ENCODE measurements at places on chromosomes 16 and 17. TPM values are rescaled to one million over a fixed set of nuclear protein-coding genes. Genes with fewer than 3 reads are reported as not detected.

GRCh38 chr17:28469376-28469775, 4.1 kb upstream of the SLC13A2 start:
- no peaks in the 10 kb centered on the region for H3K4me1 ChIP-seq
- no peaks in the 10 kb centered on the region for H3K27me3 ChIP-seq
- no peak for DNase-seq
- no peak overlapping the region for H3K4me3 ChIP-seq
- no peak overlapping the region for H3K27ac ChIP-seq

DNA sequence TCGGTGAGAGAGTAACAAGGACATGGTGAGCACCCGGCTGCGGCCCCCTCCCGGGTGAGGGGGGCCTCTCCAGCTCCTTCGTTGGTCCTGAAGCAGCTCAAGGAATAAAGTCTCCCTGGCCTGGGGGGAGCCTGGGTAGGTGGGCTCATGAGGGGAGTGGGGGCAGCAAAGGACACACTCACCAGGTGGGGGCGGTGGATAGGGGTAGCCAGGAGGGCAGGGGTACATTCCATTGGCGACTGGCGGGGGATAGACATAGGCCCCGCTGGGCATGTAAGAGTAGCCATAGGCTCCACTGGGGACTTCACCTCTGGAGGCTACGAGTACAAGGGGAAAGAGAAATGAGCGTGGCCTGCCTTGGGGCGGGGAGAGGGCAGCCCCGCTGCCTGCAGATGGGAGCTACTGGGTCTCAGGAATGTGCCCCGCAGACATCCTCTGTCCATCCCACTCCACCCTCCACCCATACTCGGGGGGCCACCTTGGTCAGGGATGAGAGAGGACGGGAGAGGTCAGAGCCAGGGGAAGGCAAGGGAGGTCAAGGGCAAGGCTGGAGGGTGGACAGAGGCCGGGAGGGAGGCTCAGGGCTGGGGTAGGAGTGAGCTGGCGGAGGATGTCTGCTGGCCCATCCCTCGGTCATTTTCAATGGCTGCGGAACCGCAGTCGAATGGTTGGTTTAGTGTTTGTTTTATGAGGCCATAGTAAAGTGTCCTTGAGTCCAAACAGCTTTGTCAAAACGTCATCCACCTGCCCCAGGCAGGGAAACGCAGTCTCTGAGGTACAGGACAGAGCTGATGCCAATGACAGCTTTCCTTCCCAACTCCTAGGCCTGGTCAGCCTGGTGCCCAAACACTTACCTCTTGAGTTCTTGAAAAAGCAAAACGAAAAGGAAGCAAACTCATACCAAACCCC, 3.7 kb upstream of the UNC13D start:
- peaks cover 20% of the 10 kb centered on the region for H3K4me1 ChIP-seq
- H3K36me3 ChIP-seq = peaks cover 68% of the 10 kb centered on the region
- H3K27ac ChIP-seq = no peak overlapping the region
- H3K4me3 ChIP-seq = no peak overlapping the region

DNA sequence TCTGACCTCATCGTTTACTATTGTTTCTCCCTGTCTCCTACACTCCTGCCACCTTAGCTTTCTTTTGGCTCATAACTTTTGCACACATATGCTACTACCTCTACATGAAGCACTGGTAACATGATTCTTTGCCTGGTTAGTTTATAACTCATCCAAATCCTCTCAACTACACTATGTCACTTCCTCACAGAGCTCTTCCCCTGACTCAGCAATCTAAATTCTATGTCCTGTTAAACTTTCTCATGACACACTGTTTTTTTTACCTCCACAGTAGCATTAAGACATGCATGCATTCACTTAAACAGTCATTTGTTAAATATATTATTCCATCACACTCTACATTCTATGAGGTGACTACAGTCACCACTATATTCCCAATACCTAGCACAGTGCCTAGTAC, 19.7 kb downstream of the APPBP2 start:
- no peak for DNase-seq
- H3K36me3 ChIP-seq = no peaks in the 10 kb centered on the region
- H3K4me3 ChIP-seq = no peak overlapping the region
- no peaks in the 10 kb centered on the region for H3K4me1 ChIP-seq

- DNase-seq = no peak
- peaks cover 5% of the 10 kb centered on the region for H3K4me1 ChIP-seq
- no peak overlapping the region for H3K27ac ChIP-seq
- no peak overlapping the region for H3K4me3 ChIP-seq
Observed at GRCh38 chr17:59355030-59355701, 23.7 kb downstream of the YPEL2 start.

DNA sequence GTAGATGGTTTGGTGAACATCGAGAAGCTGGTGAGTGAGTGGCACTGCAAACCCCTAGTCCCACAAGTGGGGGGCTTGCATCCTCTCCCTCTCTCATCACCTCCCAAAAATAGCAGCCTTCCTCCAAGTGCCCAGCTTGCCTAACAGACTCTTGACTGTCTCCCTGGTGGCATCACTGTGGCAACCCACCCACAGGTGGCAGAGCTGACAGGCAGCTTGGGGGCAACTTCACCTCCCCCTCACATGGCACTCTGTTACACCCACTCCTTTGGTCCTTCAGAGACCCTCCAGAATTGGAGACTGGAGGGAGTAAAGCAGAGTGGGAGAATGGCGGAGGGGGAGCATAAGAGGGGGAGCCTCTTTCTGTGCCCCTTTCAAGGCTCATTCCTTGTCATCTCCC, 15.7 kb downstream of the RAPGEFL1 start:
- H3K4me1 ChIP-seq = peaks cover 3% of the 10 kb centered on the region
- H3K27ac ChIP-seq = no peak overlapping the region
- no peaks in the 10 kb centered on the region for H3K27me3 ChIP-seq
- H3K4me3 ChIP-seq = no peak overlapping the region
- H3K36me3 ChIP-seq = no peaks in the 10 kb centered on the region

GRCh38 chr16:10086620-10087019, 95.6 kb downstream of the GRIN2A start:
- no peaks in the 10 kb centered on the region for H3K36me3 ChIP-seq
- H3K27ac ChIP-seq = no peak overlapping the region
- DNase-seq = no peak
- no peaks in the 10 kb centered on the region for H3K4me1 ChIP-seq

GRCh38 chr16:13315642-13316427, 414.4 kb downstream of the SHISA9 start:
- no peaks in the 10 kb centered on the region for H3K27me3 ChIP-seq
- DNase-seq = no peak
- H3K27ac ChIP-seq = no peak overlapping the region
- no peak overlapping the region for H3K4me3 ChIP-seq
- no peaks in the 10 kb centered on the region for H3K36me3 ChIP-seq
- H3K4me1 ChIP-seq = no peaks in the 10 kb centered on the region

DNA sequence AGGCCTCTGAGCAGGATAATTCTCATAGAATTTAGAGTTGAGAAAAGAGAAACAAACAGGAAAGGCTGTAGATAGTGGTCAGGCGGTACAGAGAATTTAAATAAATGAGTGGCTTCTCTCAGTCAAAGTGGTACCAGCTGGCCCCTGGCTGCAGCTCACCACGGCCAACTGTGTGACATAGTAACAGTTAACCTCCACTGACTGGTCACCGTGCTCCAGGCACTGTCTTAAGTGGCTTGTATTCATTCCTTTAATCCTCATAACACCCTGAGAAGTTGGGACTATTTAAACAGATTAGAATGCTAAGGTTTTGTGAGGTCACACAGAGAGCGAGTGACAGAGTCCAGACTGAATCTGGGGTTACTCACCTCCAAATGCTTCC, 108.9 kb downstream of the GNAO1 start:
- H3K36me3 ChIP-seq = no peaks in the 10 kb centered on the region
- DNase-seq = no peak
- H3K27ac ChIP-seq = no peak overlapping the region
- H3K4me1 ChIP-seq = no peaks in the 10 kb centered on the region

GRCh38 chr17:67800495-67800928, 24.8 kb upstream of the BPTF start:
- H3K27me3 ChIP-seq = no peaks in the 10 kb centered on the region
- DNase-seq = peak; percentile 17
- no peaks in the 10 kb centered on the region for H3K4me1 ChIP-seq
- H3K27ac ChIP-seq = no peak overlapping the region
- H3K4me3 ChIP-seq = no peak overlapping the region

GRCh38 chr17:73912373-73912746, 268.1 kb upstream of the SDK2 start:
- H3K4me1 ChIP-seq = no peaks in the 10 kb centered on the region
- no peaks in the 10 kb centered on the region for H3K36me3 ChIP-seq
- peaks cover 7% of the 10 kb centered on the region for H3K27me3 ChIP-seq
- H3K4me3 ChIP-seq = no peak overlapping the region
- H3K27ac ChIP-seq = no peak overlapping the region

The SNX20 gene
- total RNA-seq = 54.5 TPM

The TBX4 gene
- total RNA-seq = not detected

The FOXO3B gene
- total RNA-seq = 5.3 TPM

The CSH1 gene
- not detected for total RNA-seq

The KREMEN2 gene
- total RNA-seq = not detected

The ADAD2 gene
- total RNA-seq = not detected
